ENCODE measurements at places on chromosomes 11 and 22. TPM values are rescaled to one million over a fixed set of nuclear protein-coding genes. Genes with fewer than 3 reads are reported as not detected.

Gene SLC22A25
- not detected for total RNA-seq

Gene OLFML1
- total RNA-seq: 27.1 TPM

Gene PYGM
- 1.7 TPM for total RNA-seq

Gene STX5
- total RNA-seq: 42.8 TPM

Gene CABP4
- total RNA-seq: not detected

Gene FXYD2
- total RNA-seq: not detected

Gene FGF4
- total RNA-seq: 0.08 TPM

Gene MOGAT2
- not detected for total RNA-seq

Gene OR51E2
- not detected for total RNA-seq

Gene GGT5
- 4.4 TPM for total RNA-seq

Gene PMM1
- 29.0 TPM for total RNA-seq

Gene SEPTIN3
- not detected for total RNA-seq

Gene GPR83
- total RNA-seq: not detected

Gene OR2AG1
- not detected for total RNA-seq

Gene MAML2
- 15.4 TPM for total RNA-seq

Gene MRGPRF
- 41.8 TPM for total RNA-seq

Gene MRGPRX3
- total RNA-seq: not detected

Gene OSBP2
- 1.3 TPM for total RNA-seq

Gene MS4A4E
- total RNA-seq: not detected

Gene TENM4
- total RNA-seq: 26.4 TPM

Gene SPDYC
- not detected for total RNA-seq

Gene AIFM3
- 0.45 TPM for total RNA-seq

Gene POTEH
- total RNA-seq: not detected

Gene POU2AF3
- 0.45 TPM for total RNA-seq

Gene TEAD1
- 131 TPM for total RNA-seq

Measured in fibroblast of the aortic adventitia (primary cell).